ENCODE measurements at places on chromosomes 3 and 15.

DNA sequence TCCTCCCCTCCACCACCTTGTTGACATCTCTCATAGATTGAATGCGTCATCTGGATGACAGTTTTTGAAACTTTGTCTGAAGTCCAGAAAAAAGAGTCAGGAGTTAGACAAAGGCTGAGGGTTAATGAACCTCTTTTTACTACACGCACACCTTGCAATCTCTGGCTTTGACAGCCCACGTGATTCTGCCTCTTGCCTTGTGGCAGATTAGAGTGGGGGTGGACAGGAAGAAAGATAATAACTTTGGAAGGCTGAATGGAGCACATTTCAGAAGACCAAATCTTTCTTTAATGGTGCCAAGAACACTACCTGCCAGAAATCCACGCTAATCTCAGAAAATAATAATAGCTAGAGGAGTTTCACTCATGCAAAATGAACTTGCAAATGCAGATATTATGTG lies 327.9 kb upstream of the TRIM42 start:
- no peak for DNase-seq

GRCh38 chr3:128267541-128267940 lies 114.3 kb downstream of the EEFSEC start:
- no peak for DNase-seq

DNA sequence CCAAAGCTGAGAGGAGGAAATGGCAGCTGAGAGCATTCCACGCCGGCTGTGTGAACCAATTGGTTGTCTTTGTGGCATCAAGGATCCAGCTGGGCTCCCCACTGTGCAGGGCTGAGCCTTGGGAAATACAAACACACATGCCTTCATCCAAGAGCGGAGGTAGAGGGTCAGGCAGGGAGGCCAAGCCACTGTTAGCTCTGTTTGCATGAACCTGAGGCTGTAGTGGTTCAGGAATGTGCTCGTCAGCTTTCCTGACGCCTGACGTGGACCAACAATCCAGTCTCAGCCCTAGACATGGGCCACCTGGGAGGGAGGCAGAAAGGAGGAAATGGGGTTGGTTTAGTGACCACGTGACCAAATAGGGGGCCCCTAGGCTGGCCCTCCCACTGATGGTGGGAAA lies 276.9 kb downstream of the TLE3 start:
- DNase-seq = no peak

DNA sequence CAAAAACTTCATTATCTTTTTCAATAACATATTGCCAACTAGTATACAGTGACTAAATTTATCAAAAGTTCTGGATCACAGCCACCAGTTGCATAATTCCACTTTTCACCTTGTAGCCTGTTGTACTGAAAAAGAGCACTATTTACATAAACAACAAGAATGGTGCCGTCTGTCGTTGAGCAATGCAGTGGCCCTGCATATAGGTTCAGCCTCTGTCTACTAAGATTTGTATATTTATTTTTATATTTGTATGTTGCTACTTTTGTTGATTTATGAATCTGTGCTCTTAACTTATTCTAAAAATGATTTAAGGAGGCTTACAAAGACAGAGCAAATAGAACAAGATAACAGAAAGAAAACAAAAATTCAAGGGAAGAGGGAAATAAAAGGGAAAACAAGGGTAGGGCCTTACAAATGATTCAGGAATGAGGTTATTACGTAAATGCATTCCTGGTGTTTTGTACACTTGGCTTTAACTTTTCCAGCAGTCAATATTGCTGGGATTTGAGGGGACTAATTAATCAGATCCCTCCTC lies 257.6 kb upstream of the STT3B start:
- DNase-seq = peak; percentile 7

DNA sequence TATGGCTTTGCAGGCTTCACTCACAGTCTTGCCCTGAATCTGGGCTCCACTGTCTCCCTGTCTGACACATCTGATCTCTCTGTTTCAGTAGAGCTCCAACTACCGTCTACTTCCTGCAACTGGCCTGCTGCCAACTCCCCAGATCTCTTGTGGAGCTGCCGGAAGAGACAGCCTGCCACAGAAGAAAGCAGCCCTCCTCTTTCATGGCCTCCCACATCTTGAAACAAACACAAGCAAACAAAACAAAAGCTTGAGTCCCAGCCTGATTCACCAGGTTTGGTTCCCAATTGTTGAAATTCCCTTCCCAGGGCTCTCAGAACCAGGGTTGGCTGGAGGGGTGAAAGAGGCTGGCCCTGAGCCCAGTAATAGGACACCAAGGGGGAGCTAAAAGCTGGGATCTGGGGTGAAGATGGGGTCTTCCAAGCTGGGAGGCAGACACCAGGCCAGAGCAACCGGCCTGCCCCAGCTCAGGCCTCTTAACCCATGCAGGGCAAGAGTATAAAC lies 55.3 kb upstream of the CA12 start:
- DNase-seq = peak; percentile 87

- no peak for DNase-seq
Observed at GRCh38 chr3:153448151-153448829, 286.3 kb downstream of the RAP2B start.

DNA sequence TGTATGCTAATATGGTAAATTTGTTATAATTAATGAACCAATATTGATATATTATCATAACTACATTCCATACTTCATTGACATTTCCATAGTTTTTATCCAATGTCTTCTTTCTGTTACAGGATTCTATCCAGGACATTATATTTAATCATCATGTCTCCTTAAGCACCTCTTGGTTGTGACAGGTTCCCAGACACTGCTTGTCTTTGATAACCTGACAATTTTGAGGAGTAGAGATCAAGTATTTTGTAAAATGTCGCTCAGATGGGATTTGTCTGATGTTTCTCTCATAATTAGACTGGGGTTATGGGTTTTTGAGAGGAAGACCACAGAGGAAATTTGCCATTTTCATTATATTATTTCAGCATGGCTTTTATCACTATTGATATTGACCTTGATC lies 317.4 kb downstream of the PLOD2 start:
- no peak for DNase-seq

- DNase-seq = no peak
Observed at GRCh38 chr3:152976239-152976638, 141.3 kb downstream of the P2RY1 start.

Measured in foreskin fibroblast (primary cell).